ENCODE measurements at places on chromosomes 1 and 21. TPM values are rescaled to one million over a fixed set of nuclear protein-coding genes. Genes with fewer than 3 reads are reported as not detected.
A peak's percentile ranks its signal among the peaks of the same experiment; 100 is the strongest.

GREM2 gene
- polyA plus RNA-seq: 0.94 TPM

HCRTR1 gene
- polyA plus RNA-seq: not detected

AIRE gene
- not detected for polyA plus RNA-seq

PGBD5 gene
- 0.39 TPM for polyA plus RNA-seq

PLXNA2 gene
- 7.3 TPM for polyA plus RNA-seq

PTPRC gene
- polyA plus RNA-seq: 0.11 TPM

COL11A1 gene
- polyA plus RNA-seq: 0.15 TPM

DNA sequence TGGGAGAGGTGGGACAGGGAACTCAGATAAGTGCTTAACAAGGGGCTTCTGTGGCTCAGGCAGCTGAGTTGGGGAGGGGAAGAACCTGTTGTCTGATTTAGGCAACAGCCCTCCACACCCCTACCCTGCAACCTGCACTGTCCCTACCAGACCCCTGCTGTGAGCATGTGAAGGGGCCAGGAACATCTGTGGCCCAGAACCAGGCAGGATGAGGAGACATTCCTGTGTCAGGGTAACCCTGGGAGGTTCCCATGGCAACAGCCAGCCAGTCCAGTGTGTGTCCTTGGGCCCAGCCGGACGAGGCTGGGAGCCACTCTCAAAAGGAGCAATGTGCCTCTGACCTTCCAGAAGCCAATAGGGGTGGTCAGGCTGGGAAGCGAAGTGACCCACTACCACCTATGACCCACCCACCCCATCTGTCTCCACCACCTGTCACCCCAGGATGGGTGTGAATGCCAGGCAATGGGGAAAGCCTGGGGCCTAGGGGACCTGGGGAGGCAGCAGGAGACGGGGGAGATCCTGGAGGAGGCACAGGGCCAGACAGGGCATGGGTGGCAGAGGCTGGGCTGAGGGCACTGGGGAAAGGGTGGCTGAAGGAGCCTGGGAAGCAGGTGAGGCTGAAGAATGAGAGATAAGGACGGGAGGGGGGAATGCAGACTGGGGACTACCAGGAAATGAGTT, 5.0 kb upstream of the PMVK start:
- peak; percentile 65 for DNase-seq

- DNase-seq: peak; percentile 42
These were observed 47.5 kb downstream of the TMCO4 start for GRCh38 chr1:19752083-19752696.

- no peak for DNase-seq
These were observed 54.5 kb downstream of the EXO1 start for GRCh38 chr1:241902391-241903065.

Measured in SK-N-SH (cell line).